MG63 (cell line): ENCODE measurements at places on chromosomes 6 and 20. TPM values are rescaled to one million over a fixed set of nuclear protein-coding genes. Genes with fewer than 3 reads are reported as not detected.

- DNase-seq, result no peak
These were observed 26.7 kb upstream of the TFAP2B start for GRCh38 chr6:50791900-50792508.

- DNase-seq, result no peak
These were observed 487.6 kb downstream of the TFAP2A start for GRCh38 chr6:9927275-9927674.

GRCh38 chr20:3777716-3778629, 3.3 kb downstream of the SPEF1 start:
- DNase-seq, result no peak

DNA sequence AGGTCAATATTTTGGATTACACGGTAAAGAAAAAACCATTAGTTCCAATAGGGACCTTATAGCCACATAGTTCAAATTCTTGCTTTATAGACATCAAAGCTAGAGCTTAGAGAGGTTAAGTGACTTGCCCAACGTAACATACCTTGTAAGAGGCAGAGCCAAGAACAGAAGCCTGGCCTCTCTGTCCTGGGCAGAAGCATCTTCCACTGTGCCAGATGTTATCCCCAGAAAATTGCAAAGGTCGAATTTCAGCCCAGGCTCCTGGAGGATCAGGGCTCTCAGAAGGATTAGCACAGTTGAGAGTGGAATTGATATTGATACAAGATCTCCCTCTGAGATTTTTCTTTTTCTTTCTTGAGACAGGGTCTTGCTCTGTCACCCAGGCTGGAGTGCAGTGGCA, 6.1 kb downstream of the SMIM28 start:
- DNase-seq, result no peak

CST4 gene
- total RNA-seq, result not detected in 2 replicates

HDGFL1 gene
- total RNA-seq, result not detected in 2 replicates

MAFB gene
- 0.52 and 2.6 TPM in 2 replicates for total RNA-seq
